ENCODE measurements at places on chromosomes 13 and 19. TPM values are rescaled to one million over a fixed set of nuclear protein-coding genes. Genes with fewer than 3 reads are reported as not detected.
A peak's percentile ranks its signal among the peaks of the same experiment; 100 is the strongest.

DNA sequence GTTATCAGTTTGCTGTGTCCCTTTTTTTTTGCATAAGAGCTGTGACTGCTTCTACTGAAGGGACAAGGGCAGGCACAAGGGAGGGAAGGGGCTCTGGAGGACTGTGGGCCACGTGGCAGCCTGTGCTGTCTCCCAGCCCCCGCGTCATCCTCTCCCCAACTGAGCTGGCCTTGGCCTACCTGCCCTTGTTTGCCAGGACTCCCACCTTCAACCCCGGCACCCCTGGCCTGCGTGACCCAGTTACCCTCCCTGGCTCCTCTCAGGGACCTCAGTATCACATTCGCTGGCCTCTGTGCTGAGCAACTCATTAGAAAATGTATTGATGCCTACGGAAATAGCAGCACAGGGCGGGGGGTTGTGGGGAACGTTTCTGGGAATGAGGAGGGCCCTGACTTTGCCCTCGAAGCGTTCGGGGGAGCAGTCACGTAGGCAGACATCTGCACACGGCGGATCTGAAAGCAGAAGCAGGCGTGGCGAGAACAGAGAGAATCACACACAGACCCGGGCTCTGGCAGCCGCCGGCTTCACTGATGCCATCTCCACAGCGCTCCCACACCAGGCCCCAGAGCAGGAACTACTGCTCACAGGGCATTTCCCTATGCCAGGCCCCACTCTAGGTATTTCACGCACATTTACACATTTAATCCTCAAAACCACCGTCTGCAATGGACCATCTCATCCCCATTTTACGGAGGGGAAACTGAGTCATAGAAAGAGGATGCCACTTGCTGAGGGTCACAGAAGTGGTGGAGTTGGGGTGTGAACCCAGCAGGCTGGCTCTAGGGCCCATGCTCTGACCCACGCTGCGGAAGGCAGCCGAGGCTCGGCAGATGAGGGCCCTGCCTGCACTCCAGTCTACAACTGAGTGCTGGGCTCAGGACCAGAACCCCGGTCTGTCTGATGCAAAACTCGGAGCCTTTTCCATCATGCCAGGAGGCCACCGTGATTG, 5.7 kb upstream of the ATF5 start:
- H3K36me3 ChIP-seq: peaks cover 48% of the 10 kb centered on the region

DNA sequence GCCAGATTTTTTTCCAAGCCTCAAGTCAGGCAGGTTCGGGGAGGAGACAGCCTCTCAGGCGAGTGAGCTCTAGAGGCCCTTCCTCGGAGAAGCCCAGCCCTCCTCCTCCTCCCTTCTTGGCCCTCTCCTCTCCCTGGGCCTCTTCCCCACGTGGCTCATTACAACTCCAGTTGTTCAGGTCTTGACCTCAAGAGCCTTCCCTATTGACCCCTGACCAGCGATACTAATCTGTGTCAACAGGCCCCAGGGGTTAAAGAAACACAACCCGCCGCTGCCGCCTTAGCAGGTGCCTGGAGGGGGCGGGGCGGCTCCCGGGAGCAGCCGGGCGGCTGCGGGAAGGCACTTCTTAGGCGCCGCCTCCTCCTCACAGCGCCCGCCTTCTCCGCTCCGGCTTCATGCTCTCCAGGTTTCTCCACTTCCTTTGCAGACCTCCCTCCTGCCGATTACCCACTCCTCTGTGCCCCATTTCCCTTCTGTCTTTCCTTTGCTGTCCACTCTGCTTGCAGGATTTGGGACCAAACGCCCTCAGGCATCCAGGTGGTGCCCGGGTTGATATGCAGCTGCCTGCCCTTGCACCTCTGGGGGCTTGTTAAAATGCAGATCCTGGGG, 51.0 kb downstream of the LYL1 start:
- DNase-seq: peak; percentile 19
- no peaks in the 10 kb centered on the region for H3K36me3 ChIP-seq
- no peak overlapping the region for H3K27ac ChIP-seq
- peak overlapping the region; percentile 79 for H3K4me3 ChIP-seq
- H3K4me1 ChIP-seq: peaks cover 13% of the 10 kb centered on the region

DNA sequence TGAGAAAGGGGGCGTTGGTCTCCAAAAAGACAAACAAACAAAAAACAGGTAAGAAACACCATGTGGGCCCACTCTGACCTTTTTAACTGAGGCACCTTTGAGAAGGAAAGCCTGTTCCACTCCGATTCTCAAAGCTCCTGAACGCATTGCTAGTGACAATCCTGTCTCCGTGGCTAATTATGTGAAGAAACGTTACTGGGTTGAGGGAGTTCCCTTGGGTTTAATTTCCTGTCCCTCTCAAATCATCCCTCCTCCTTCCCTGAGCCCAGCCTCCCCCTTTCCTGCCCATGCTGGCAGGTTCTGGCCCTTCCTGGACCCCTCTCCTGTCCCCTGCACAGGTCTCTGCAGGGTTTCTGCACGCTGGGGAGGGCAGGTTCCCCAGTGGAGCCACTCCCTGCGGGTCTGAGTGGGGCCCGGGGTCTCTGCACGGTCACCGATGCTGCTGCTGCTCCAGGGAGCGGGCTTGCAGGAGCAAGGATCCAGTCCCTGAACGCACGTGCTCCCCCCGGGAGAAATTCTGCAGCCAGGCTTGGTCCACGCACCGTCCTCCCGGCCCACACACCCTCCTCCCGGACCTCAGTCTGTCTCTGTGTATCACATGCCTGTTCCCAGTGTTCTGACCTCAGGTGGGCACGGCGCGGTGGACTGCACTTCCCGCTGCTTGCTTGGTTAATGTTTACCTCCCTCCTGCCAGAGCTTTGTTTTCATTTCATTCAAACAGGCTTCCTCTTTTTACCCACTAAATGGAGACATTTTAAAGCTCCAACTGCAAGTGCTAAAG, 76.4 kb upstream of the MCF2L start:
- H3K27ac ChIP-seq: no peak overlapping the region
- peaks cover 15% of the 10 kb centered on the region for H3K27me3 ChIP-seq
- no peaks in the 10 kb centered on the region for H3K36me3 ChIP-seq
- no peaks in the 10 kb centered on the region for H3K4me1 ChIP-seq
- DNase-seq: no peak
- no peak overlapping the region for H3K4me3 ChIP-seq

DNA sequence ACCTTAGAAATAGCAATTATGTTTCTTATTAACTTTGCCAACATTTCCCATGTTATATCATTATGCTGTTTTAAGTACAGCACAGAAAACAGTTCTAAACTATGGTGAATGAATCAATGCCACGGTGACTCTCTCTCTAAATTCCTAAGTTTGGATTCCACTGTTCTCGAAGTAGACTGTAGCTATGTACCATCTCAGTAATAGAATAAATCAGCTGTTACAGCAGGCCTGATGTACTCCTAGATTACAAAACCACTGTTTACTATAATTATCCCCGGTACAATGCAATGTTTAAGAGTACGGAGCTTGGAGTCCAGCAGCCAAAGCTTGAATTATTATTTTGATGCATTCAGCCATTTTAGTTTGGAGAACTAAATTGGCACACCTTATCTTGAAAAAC, 476.3 kb upstream of the SLITRK1 start:
- H3K27ac ChIP-seq: no peak overlapping the region
- DNase-seq: no peak
- H3K27me3 ChIP-seq: no peaks in the 10 kb centered on the region
- no peak overlapping the region for H3K4me3 ChIP-seq
- no peaks in the 10 kb centered on the region for H3K4me1 ChIP-seq

GRCh38 chr13:36531746-36532486, 99.6 kb downstream of the CCNA1 start:
- no peak for DNase-seq
- H3K27me3 ChIP-seq: no peaks in the 10 kb centered on the region
- no peak overlapping the region for H3K4me3 ChIP-seq
- H3K4me1 ChIP-seq: no peaks in the 10 kb centered on the region

- DNase-seq: no peak
- H3K4me3 ChIP-seq: no peak overlapping the region
- no peak overlapping the region for H3K27ac ChIP-seq
- H3K4me1 ChIP-seq: no peaks in the 10 kb centered on the region
- no peaks in the 10 kb centered on the region for H3K36me3 ChIP-seq
Observed at GRCh38 chr13:91162589-91162988, 184.9 kb upstream of the MIR17HG start.

DNA sequence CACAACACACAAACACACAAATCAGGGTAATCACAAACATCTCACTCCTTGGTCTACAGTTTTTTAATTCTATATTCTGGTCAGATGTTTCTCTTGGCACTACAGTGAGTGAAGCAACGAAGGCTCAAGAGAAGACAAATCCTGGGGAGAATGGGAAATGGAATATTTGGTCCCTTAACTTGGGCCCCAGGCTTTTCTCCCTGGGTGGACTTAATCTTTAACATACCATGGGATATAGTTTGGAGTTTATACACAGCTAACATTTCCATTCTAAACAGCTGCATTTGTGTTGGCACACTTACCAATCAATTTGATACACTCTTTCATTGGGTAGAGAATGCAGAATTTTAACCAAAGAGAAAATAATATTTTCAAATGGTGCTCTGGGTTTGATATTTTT, 1132.6 kb upstream of the SLC10A2 start:
- no peak for DNase-seq
- no peak overlapping the region for H3K27ac ChIP-seq
- no peak overlapping the region for H3K4me3 ChIP-seq
- H3K4me1 ChIP-seq: no peaks in the 10 kb centered on the region
- no peaks in the 10 kb centered on the region for H3K36me3 ChIP-seq

GRCh38 chr19:49342291-49342721, 7.1 kb downstream of the CD37 start:
- peaks cover 21% of the 10 kb centered on the region for H3K4me1 ChIP-seq
- H3K36me3 ChIP-seq: peaks cover 12% of the 10 kb centered on the region
- DNase-seq: no peak

- peaks cover 22% of the 10 kb centered on the region for H3K36me3 ChIP-seq
- peak overlapping the region; percentile 87 for H3K27ac ChIP-seq
- peak overlapping the region; percentile 92 for H3K4me3 ChIP-seq
- DNase-seq: no peak
- peaks cover 27% of the 10 kb centered on the region for H3K27me3 ChIP-seq
Observed at GRCh38 chr19:48445256-48445605, 552 bp upstream of the GRWD1 start.

DNA sequence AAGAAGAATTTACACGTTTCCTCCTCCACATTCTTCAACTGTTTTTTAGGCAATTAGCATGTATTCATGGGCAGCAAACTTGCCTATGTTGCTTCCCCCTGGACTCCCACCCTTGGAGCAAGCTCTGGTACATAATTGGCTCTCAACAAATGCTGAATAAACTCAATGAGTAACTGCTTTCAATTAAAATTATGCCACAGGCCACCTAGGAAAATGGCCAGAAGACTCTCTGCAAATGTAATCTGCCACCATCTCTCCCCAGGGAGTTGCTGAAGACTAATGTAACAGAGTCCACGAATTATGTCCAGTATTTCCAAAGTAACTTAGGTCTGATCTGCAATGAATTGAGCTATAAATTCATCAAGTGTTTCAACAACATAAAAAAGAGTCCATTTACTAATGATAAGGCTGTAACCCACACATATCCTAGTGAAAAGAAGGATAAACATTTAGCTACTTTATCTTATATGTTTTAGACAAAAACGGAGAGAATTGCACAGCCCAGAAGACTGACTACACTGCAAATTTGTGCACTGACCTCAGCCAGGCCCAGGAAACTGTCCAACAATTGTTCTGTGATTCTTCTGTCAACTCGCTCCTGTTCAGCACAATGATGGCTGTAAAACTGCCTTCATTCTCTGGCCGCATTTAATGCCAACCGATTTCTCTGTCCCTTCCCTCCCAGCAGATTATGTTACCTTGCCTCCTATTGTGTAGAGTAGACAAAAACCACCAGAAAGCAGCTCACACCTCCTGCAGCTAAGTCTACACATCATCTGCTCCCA, 808.6 kb upstream of the ARGLU1 start:
- no peaks in the 10 kb centered on the region for H3K4me1 ChIP-seq
- H3K36me3 ChIP-seq: peaks cover 1% of the 10 kb centered on the region
- H3K27me3 ChIP-seq: no peaks in the 10 kb centered on the region
- H3K27ac ChIP-seq: no peak overlapping the region
- no peak for DNase-seq

GRCh38 chr13:74922963-74923362, 559.0 kb downstream of the TBC1D4 start:
- H3K27me3 ChIP-seq: no peaks in the 10 kb centered on the region
- no peak for DNase-seq
- no peak overlapping the region for H3K4me3 ChIP-seq
- no peaks in the 10 kb centered on the region for H3K36me3 ChIP-seq
- no peaks in the 10 kb centered on the region for H3K4me1 ChIP-seq

- H3K4me1 ChIP-seq: no peaks in the 10 kb centered on the region
- no peak for DNase-seq
- H3K27me3 ChIP-seq: peaks cover 38% of the 10 kb centered on the region
- H3K4me3 ChIP-seq: no peak overlapping the region
- H3K36me3 ChIP-seq: no peaks in the 10 kb centered on the region
Observed at GRCh38 chr19:39631626-39632025, 24.1 kb upstream of the LGALS16 start.

DNA sequence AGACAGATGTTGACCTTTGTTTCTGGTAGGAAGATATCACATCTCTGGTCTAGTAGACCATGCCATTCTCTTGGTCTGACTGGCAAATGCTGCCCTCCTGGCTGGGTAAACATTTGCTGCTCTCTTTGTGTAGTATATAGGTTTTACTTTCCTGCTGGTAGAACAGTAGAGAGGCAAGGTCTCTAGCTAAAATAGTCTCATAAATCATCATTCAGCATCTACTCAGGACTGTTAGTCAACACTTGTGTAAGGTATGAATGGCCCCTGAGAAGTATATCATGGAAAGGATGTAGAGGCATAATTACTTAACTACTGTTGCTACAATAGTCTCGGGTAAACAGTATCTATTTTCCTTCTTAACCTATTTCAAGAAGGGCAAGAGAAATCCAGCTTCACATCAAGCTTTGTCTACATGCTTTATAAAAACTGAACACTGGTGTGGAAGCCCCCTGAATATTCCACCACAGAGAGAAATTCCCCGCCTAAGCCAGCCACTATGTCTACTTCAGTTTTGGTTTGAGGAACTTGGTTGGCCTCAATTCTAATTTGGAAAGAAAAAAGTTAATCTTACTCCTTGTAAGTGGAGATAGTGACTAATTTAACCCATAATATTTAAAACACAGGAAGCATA, 18.4 kb upstream of the MYCBP2 start:
- peak overlapping the region; percentile 43 for H3K4me3 ChIP-seq
- no peaks in the 10 kb centered on the region for H3K36me3 ChIP-seq
- H3K27ac ChIP-seq: peak overlapping the region; percentile 61

DNA sequence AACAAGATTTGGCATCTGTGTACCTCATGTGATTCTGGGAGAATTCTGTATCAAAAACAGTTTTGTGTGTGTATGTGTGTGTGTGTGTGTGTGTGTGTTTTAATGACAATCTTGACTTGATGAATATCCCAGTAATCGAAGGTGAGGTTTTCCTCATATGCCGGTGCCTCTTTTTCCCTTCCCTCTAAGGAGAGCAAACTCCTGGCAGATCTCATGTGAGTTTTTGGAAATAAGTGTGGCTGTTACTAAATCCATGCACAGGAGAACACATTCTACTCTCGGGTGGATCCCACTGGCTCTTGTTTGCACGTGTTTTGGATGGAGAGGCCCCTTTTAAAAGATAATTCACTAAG, 29.0 kb upstream of the CEBPG start:
- peaks cover 36% of the 10 kb centered on the region for H3K27me3 ChIP-seq
- no peak for DNase-seq
- H3K36me3 ChIP-seq: no peaks in the 10 kb centered on the region
- H3K4me3 ChIP-seq: no peak overlapping the region
- H3K4me1 ChIP-seq: no peaks in the 10 kb centered on the region

DCT gene
- total RNA-seq: 2.3 TPM

ZNF132 gene
- total RNA-seq: 3.5 TPM

PRR36 gene
- 0.96 TPM for total RNA-seq

Measured in activated T-cell treated with anti-CD3 and anti-CD28 coated beads, Interleukin-2, amount 50 U/mL, for 72 hours (primary cell).